ENCODE measurements at places on chromosomes 2 and 18.

DNA sequence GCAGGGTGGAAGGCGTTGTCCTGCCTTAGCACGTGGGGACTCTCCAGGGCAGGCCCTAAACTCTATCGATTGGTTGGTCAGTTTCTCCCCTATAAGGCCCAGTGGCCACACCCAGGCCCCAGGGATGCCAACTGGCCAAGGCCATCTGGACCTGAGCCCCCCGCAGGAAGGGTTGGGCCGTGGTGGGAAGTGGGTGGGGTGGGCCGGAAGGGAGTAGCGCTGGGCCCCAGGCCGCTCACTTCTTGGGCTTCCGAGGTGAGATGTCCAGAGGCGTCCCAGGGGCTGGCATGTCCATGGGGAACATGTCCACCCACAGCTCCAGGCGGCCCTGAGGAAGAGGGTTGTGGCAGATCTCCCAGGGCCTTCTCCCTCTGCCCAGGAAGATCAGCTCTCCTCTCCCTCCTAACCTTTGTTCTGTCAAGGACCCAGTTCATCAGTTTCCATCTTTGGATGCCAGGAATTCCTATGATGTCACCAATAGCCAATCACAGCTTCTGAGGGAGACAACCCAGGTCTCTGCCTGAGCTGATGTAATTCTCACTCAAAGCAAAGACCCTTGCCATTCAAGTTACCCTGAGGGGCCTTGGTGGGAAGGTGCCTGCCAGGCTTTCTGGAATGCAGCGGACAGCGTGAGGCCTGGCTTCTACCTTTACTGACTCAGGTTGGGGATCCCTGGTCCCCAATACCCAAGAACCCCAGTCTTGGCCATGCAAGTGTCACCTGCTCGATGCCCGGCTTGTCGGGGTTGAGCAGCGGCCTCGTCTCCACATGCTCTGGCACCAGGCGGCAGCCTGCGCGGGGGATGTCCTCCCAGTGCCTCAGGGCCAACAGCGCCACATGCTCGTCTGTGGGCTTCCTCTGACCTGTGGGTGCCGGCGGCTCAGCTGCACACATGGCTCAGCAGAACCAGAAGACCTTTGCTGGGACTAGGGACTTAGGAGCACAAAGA, 14.4 kb downstream of the OTOF start:
- peak; percentile 63 for DNase-seq

DNA sequence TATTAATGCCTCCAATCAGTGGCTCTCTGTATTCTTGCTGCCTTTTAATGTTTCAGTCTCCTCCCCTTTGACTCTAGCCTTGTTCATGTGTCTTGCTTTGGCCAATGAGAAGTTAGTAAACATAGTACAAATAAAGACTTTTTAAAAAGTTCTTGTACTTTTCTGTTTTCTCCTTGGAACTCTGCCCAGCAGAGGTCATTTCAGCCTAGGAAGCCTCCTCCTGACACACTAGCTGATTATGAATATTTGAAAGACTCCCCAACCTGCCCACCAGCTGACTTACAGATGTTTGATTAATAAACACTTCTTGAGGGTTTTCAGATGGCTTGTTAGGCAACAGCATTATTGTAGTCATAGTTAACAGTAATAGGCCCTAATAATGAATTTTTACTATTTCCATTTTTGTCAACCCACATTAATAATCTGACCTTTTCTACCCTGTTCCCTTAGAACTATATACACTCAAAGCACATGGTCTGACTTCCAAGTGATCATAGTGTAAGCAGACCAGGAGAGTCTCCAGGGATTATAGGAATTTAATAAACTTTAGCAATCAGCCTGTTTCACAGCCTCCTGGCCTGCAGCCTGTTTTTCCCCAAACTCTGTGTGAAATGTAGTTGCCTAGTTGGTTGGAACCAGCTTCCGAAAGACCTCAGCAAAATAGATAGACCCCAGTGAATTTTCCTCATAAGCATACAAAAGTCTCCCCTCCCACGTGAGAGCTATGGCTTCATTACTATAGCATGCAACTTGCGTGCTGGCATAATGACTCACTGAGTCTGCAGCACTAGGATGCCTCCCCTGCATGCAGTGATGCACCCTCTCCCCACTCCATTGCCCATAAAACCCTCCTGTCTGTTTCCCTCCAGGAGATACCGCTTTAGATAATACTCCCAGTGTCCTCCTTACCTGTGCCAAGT, 670.7 kb upstream of the ZNF804A start:
- no peak for DNase-seq

GRCh38 chr2:18911416-18911815, 322.0 kb upstream of the NT5C1B start:
- DNase-seq: no peak

DNA sequence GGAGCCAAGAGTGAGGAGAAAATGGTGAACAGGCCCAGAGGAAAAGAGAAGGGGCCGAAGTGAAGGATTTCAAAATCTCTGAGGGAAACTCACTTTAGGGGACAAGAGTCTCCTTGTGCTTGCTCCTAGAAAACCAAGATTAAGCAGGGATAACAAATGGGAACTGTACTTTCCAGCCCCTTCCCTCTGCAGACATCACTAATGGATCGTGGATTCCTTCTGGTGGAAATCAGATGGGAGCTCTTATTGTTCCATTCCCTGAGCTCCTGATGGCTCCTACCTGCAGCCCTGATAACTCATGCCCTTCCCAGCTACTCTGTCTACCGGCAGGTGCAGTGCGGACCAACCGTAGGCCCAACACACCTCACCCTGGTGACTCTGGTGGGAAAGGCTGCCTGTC, 20.6 kb upstream of the RESP18 start:
- no peak for DNase-seq

DNA sequence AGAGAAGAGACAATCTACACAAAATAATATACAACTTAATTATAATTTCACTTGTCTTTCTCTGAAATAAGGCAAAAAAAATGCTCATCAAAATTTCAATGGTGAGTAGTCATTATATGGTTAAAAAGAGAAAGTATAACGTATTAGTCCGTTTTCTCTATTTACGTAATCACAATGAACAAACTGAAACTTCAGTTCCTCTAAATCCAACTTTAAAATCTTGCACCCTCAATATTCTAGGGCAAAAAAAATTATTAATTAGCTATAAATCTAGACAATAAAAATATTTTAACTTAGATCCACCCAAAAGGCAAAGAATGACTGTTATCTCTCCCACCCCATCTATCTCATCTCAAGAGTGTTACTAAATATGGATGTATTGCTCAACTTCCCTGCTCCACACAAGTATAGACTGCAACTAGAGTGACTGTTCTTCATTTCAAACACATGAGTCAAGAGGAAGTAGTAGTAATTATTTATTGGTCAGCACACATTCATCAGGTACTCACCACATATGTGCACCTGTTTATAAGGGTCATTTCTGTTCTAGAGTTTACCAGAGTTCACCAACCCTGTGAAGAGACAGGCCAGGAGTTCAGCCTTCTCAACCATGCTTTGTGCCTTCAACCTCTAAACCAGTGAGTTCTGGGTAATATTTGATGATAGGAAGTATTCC, 36.4 kb downstream of the STK39 start:
- no peak for DNase-seq

DNA sequence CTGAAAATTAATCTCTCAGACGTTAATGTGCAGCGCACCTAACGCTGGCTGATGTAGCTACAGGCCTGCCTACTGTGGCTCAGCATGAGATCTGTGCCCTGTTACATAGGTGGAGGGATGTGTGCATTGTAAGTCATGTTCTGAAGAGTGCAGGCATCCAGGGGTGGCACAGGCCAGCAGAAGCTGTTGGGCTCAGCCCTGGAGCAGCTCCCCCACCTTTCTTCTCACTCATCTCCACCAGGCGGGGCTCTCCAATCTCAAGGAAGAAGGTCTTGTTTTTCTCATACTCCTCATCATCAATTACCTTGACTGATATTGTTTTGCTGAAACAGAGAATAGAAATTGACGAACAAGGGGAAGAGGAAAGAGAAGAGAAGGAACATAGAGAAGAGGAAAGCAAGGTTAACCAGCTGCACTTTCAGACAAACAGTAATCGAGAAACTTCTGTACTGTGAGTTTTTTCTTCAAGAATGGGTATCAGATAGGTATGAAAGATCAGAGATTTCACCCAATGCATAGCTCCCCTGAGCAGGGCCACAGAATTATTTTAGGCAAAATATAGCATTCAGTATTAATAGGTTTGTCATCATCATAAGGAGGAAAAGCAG, 273.6 kb downstream of the SLC8A1 start:
- no peak for DNase-seq

DNA sequence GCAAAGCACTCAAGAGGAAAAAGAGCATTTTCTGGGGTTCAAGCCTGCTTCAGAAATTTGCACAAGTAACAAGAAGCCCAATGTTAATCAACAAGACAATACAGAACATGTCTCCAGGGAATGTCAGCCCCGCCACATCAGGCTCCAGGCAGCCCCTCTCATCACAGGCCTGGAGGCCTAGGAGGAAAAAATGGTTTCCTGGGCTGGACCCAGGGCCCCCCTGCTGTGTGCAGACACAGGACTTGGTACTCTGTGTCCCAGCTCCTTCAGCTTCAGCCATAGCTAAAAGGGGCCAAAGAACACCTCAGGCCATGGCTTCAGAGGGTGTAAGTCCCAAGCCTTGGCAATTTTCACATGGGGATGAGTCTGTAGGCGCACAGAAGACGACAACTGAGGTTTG, 802.9 kb upstream of the KLHL29 start:
- DNase-seq: no peak

- DNase-seq: no peak
These were observed 620.2 kb upstream of the NETO1 start for GRCh38 chr18:73487966-73488365.

- no peak for DNase-seq
These were observed 8.3 kb downstream of the MTCL1 start for GRCh38 chr18:8713691-8714090.

DNA sequence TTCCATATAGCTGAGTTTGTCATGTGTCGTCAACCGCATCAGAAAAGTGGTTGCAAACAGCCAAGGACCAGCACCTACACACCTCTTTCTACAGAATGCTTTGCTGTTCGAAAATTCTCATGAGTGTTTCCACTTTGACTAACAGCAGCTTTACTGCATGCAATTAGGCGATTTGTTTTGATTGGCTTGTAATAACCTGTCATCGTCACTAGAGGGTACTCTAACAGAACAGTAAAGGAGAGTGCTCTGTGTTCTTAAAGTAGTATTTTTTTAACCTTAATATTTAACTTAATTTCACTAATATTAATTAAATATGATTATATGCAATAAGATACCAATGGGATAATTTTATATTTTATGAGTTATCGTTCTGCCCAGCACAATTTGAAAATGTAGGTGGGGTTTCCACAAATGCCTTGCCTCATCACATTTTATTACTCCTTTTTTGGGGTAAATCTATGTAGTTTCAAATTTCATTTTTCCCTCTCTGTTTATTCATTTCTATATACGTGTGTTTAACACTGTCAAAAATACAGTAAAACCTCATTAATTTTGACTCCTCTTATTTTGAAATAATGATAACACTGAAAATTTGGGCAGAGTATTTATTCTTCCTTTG, 502.2 kb downstream of the NRXN1 start:
- DNase-seq: no peak

DNA sequence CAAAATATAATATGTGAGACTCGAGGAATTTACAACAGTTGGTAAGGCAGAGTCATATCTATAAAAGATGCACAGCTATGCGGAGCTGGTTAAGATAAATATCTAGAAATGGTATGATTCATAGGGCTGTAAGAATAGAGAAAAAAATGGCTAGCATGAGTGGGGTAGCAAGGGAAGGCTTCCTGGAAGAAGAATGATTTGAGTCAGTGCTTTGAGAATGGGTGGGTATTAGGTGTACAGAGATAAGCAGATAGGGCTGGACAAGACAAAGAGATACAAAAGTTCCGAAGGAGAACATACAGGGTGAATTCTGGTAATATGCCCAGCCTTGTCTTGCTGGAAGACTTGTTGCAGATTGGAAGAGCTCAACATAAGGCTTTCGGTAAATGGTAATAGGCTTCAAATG, 291.5 kb upstream of the CCDC68 start:
- DNase-seq: no peak

DNA sequence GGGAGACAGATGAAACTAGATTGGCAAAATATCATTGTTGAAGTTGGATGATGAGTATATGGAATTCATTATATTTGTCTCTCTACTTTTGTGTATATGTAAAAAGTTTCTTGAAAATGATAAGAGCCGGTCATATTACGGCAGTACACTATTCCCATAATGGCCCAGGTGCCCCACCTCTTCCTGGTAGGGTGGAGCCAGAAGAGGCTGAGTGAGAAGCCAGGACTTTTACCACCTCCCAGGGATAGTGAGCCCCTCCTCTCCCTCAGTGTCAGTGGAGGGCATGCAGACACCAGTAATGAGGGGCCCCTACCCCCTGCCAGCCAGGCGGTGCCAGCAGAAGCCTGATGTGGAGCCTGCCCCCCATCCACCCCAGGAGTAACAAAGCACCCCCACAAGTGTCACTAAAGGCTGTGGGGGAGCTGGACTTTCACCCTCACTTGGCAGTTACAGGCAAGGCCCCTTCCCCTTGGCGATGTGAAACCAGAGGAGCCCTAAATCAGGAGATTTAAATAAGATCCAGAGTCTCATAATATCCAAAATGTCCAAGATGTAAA, 198.9 kb upstream of the RBBP8 start:
- DNase-seq: no peak

DNA sequence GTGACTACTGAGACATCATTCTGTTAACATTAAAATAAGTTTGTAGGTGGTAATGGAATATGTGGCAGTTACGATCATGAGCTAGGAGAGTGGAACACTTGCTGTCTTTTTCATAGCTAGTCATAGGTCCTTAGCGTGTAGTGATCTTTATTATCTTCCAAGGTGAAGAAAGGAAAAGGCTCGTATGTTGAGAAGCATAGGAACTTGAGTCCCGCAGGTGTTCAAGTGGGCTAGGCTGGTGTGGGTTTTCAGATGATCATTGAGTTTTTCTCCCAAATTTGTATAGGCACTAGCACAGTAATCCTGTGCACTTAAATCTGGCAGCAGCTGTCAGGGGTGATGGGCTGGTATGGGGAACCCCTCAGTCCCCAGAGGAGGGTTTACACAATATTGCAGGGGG, 10.9 kb downstream of the SLC20A1 start:
- no peak for DNase-seq

DNA sequence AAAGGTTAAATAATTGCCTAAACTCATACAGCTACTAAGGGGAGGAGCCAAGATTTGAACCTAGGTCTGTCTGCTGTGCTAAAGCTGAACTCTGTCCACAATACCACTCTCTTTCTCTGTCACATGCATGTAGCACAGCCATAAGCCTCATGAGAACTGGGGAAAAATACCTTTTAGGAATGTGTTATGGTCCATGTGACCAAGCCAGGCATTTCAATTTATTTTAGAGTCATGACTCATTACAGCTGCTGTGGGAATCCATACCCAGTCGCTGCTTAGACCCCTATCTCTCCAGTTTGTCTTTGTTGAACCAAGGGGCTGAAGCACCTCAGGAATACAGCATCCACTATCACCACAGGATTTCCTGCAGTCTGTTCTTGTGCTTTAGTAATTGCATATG, 200.0 kb upstream of the SIX3 start:
- DNase-seq: no peak

- DNase-seq: peak; percentile 73
These were observed at the start of gene PLA2R1 for GRCh38 chr2:160062292-160063005. PLA2R1 (minus strand) TSS chr2:160062615; CDS start chr2:160062403, 212 bp downstream.
